ENCODE measurements at places on chromosomes 2 and 18.
A peak's percentile ranks its signal among the peaks of the same experiment; 100 is the strongest.

DNA sequence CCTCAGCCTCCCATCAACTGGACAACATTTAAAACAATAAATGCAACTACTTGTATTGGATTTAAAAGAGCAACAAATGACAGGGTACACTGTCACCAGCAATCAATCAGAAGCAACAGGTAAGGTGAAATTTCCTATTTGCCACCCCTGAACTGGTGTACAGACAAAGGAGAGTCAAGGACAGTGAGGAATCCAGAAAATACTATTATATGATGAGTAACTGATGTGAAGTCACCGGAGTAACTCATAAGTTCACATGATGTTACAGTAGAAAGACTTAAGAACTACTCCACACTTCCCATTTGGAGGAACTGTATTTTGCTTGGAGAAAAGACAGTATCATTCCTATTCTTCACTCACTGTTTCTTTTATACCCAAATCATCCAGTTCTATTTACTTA lies 4.1 kb upstream of the STAT1 start:
- no peak for DNase-seq

DNA sequence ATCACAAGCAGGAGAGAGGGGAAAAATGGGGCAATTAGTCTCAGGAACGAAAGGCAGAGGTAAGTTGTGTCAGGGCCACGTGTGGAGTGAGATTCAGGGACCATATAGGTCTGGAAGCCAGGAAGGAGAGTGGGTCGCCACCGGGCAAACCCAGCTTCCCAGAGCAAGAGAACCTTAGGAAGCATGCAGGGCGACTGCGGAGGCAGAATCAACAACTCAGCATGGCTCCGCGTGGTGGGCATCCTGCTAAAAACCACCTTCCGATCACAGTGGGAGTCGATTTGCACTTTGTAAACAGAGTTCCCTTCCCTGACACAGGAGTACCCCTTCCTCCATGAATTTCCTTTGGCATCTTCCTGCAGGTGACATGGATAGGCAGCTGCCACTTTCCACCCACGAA lies 114.6 kb downstream of the TTC32 start:
- DNase-seq = no peak

DNA sequence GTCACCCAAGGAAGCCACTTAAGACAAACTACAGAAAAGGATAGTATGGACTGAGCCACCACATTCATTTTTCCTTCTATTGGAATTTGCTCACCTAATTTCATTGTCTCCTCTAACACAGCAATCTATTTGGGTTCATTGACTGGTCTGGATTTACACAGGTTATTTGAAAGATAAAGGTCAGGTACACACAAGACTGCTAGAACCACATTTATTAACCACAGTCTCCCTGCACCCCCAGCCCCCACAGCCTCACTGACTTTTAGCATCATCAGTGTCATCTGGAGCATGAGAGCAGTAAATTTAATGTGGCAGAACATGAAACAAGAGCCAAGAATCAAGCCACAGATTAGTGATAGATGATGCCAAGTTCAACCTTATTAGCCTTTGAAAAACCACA lies 226.9 kb upstream of the GYPC start:
- DNase-seq = no peak

DNA sequence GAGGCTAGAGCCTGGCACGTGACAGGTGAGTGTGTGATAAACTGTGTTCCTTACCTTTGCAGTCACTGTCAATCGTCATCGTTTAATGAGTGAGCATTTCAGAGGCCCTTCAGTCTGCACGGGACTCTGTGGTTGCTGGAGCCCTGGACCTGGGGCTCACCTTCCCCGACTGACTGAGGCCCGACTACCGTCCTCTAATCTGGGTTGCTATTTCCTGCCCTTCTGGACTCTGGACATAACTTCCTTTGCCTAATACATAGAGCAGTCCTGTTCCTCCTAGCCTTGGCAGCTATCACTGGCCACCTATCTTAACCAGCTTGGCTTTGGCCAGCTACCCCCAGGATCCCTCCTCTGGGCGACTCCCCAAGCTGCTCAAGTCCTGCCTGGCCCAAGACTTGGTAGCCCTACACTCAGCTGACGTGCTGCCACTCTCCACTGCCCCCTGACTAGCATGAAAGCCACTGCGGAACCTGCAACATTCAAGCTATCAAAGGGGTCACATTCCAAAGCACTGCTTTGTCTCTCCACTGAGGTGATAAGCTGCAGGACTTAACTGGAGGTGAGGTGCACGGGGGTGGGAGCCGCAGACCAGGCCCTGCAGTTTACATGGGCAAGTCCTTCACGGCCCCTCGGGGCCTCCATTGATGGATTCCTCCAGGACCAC lies 11.1 kb upstream of the RAB17 start:
- no peak for DNase-seq

DNA sequence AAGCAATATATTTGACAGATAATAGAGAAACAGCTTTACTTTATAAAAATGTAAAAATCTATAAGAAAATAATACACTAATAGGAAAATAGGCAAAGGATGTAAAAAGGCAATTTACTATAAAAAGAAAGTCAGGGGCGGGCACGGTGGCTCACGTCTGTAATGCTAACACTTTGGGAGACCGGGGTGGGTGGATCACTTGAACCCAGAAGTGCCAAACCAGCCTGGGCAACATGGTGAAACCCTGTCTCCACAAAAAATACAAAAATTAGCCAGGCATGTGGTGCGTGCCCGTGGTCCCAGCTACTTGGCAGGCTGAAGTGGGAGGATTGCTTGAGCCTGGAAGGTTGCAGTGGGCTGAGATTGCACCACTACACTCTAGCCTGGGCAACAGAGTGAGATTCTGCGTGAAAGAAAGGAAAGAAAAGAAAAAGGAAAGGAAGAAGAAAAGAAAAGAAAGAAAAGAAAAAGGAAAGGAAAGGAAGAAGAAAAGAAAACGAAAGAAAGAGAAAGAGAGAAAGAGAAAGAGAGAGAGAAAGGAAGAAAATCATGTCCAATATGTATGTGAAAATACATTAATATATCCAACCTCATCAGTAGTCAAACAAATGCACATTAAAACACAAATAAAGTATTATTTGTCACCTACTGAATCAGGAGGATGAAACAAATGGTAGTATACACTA lies 65.1 kb downstream of the ADD2 start:
- no peak for DNase-seq

DNA sequence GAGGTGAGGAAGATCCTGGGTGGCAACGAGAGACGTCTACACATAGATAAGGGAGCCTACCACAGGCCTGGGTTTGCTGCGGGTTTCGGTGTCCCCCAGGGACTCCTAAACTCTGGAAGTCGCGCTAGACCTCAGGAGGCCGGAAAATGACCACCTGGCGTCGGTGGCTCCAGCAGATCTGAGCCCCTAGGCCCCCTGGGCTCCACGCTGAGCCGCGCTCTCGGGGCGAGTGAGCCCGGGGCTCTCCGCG lies 987 bp upstream of the DLX1 start:
- peak; percentile 4 for DNase-seq

DNA sequence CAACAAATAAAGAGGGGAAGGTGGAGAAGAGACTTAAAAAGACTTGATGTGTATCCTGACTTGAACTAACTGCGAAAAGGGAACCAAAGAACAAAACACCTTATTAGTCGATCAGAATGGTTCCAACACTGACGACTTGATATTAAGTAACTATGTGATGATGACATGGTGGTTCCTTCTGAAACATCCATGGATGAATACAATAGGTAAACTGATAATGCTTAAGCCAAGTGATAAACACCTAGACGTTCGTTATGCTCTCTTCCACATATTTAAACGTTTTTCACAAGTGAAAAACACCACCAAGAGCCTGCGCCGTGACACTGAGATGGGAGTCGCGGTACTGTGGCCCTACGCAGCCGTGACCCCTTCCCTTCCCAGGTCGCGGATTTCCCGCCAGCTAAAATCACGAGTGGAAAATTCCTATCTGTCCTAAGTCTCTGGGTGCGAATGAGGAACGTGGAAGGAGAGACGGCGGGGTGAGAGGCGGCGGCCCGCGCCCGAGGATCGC lies 797 bp downstream of the TTC32 start:
- DNase-seq = no peak

DNA sequence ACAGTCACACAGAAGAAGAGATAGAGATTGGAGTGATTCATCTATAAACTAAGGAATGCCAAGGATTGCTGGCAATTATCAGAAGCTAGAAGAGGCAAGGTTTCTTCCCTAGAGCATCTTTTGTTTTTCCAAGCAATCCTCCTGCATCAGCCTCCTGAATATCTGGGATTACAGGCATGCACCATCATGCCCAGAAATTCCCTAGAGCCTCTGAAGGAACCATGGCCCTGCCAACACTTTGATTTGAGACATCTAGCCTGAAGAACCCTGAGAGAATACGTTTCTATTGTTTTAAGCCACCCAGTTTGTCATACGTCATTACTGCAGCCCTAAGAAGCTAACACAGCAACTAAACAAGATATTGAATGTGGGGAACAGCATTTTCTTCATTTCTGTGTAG lies 525.0 kb downstream of the ERBB4 start:
- DNase-seq = no peak

GRCh38 chr2:146954544-146954943 lies 890.3 kb upstream of the ACVR2A start:
- no peak for DNase-seq

DNA sequence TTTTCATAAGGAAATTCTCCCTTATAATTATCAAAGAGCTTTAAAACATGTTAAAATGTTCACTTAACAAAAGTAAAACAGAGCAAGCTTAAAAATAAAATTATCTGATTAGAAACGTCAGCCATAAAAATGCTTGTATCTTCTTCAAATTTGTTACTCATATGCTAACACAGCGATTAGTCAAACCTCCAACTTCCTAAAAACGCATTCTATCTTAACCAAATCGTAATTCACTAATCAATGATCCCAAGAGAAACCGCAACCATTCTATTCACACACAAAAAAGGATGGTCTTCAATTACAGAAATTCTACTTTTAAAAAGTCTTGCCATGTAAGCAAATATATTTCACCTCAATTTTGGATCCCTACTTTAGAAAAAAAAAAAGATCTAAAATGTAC lies 1.9 kb downstream of the STK17B start:
- DNase-seq = no peak

DNA sequence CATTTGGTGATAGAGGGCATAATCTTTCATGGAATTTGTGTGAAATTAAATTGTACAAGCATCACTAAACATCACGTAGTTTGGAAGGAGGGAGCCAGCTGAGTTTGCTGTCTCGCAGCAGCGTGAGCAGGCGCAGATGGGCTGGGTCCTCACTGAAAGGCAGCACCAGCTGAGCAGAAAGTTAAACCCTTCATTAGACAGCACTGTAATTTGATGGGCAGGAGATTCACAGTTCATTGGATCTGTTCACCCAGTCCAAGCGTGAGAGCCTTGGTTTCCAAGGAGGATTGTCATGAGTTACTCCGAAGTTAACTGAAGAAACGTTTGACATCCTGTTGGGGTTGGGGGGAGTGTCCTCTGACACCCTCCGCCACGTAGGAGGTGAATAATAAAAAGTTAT lies 89.8 kb upstream of the NFATC1 start:
- DNase-seq = no peak

- DNase-seq = no peak
Observed at GRCh38 chr2:227921648-227922047, 50.2 kb downstream of the DAW1 start.

- DNase-seq = no peak
Observed at GRCh38 chr18:57941841-57942489, 102.1 kb upstream of the NEDD4L start.

- DNase-seq = no peak
Observed at GRCh38 chr2:27954771-27955383, 64.3 kb downstream of the BABAM2 start.

DNA sequence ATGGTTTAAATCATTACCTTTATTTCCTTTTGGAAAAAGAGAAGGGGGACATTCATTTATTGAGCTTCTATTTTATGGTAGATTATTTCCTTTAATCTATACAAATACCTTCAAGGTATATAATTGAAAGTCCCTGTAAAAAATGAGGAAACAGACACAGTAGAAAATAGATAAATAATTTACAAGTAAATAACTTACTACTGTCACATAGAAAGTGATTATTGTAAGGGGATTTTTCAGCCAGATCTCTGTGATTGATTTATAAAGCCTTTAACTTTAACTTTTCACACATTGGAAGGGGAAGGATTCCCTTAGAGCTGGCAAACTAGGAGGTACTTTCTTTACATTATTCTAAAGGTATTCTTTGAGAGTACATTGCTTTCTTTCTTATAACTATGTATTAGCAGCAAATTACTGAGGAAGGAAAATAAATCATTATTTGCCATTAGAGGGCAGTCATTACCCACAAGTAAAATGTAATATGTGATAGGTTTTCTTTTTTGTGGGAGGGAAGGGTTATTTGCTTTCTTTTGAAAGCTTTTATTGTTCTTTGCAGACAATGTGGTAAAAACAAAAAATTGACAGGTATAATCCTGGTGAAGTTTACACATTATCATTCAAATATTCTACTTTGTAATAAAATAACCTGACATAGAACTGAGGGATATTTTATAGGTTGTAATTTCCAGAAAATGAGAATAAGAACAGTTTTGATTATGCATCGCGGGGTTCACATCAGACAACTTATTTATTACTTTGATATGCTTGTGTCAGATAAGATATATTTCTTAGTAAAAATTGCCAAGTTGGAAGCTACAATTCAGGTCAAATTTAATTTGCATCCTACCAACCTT lies 24.8 kb upstream of the RPE start:
- DNase-seq = peak; percentile 36
